Activated T-helper 1 cell treated with anti-CD3 and anti-CD28 coated beads, Interleukin-2, amount 50 U/mL, for 16 hours (primary cell): ENCODE measurements at places on chromosomes 3 and 15.

GRCh38 chr15:63133786-63134185 is 12.1 kb downstream of the LACTB start:
- DNase-seq: no peak

DNA sequence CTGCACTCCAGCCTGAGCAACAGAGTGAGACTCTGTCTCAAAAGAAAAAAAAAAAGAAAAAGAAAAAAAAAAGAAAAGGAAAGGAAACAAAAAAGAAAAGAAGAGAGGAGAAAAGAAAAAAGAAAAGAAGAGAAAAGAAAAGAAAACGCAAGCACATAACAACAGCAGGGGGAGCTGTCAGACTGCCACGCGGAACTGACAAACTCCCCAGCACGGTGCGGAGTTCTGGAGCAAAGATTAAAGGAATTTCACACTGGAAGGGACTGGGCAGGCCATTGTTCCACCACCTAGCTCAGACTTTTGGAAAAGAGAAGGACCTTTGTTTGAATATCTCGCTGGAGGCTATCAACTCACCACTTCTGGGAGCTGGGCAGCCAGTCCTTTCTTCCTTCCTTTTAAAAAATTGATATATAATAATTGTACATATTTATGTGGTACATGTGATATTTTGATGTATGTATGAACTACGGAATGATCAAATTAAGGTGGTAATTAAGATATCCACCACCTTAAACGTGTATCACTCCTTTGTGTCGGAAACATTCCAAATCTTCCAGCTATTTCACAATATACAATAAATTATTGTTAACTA is 40.5 kb downstream of the DPPA2 start:
- DNase-seq: no peak

GRCh38 chr3:179526989-179527391 is 35.7 kb upstream of the ACTL6A start:
- DNase-seq: no peak

DNA sequence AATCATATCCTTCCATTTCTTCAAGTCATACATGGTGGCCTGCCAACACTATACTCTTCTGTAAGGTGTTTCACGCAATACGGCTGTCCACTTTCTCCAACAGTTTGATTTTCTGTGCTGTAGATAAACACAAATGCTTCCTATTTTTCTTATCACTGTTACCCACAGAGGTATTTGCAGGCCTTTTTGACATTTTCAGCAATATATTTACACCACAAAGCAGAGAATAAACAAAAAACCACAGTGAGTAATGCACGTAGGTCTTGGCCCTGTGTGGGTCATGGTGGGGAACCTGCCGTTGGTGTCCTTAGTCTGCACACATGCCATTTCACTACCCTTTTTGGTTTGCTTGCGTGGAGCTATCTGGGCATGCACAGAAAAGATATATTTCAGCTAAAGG is 59.5 kb downstream of the LRRC28 start:
- DNase-seq: no peak

GRCh38 chr3:2094941-2095340 is 3.7 kb upstream of the CNTN4 start:
- DNase-seq: no peak

DNA sequence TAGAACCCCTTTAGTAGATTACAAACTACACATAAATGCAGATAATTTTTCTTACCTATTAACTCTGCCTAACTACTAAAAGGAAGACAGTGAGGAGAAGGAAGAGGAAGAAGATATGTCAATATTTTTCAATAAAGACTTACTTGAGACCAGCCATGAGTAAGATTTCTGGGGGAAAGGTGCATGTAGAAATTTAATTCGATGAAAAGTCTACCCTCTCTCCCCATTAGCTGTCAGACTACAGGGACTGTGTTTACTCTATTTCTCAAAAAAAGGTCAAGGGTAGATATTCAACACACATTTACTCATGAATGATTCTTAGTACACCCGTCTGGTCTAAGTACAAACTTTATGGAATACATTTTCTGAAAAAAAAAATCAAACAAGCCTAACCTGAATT is 6.8 kb downstream of the TSPAN3 start:
- DNase-seq: no peak

- DNase-seq: no peak
These were observed 24.9 kb downstream of the VPS13C start for GRCh38 chr15:62035256-62035924.

- no peak for DNase-seq
These were observed 85.7 kb downstream of the RARB start for GRCh38 chr3:25513642-25514266.

GRCh38 chr15:84608707-84609284 is 8.0 kb downstream of the ZSCAN2 start:
- DNase-seq: no peak

DNA sequence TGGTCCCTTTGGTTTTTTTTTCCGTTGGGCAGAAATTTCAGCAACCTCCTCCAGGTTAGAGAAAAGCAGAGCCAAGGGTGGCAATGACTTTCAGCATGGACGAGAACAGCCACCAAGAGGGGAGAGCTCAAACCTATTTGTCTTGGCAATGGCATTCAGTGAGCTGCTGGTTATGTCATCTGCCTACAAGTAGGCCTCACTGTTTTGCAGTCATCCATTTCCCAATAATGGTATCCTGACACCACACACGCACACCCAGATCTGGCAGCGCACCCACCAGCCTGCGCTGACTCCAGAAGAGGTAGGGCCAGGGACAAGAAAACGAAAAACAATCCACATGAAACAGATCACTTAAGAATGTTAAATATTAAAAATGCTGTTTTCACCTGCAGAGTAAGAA is 92.3 kb downstream of the MAGI1 start:
- no peak for DNase-seq

DNA sequence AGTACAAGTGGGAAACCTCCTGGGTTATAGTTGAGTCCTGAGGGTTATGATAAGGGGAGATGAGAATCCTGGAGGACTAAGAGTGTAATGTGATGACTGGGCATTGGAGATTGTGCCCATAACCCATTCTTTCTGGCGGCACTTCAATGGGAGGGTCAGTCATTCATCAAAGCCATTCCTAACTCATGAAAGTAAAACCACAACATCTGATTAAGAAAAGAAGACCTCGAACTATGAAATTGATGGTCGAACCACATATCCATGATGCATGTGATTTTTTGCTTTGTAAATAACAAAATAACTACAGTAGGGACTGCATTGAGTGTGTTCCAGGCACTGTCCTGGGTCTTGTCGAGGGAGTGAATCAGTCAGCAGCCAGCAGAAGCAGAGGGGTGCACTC is 215.1 kb downstream of the SHQ1 start:
- DNase-seq: no peak

DNA sequence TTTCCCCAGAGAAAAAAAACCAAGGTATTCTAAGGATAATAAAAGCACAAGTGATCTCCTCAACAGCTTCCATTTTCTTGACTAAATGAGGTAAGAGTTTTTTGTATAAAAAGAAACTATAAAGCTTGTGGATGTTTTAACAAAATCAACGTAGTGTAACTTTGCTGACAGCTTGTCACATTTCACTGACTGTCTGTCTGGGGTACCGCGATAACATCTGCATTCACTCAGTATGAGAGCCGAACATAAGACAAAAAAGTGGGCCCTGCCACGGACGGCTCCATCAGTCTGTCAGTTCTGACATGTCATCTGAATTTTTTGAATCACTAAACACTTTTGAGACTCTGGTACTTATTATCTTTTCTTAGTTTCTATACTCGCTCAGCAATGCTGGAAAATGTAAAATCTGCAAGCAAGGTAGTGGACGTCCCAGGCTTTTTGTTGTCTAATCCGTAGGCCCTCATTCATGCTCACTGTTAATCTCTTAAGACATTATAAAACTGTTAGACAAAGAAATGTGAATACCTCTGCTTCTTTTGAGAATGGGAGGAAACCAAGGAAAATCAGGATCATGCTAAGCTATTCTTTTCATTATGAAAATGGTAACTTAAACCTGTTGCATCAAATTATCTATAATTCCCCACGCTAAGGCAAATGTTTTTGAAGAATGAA is 307.1 kb downstream of the MECOM start:
- no peak for DNase-seq

DNA sequence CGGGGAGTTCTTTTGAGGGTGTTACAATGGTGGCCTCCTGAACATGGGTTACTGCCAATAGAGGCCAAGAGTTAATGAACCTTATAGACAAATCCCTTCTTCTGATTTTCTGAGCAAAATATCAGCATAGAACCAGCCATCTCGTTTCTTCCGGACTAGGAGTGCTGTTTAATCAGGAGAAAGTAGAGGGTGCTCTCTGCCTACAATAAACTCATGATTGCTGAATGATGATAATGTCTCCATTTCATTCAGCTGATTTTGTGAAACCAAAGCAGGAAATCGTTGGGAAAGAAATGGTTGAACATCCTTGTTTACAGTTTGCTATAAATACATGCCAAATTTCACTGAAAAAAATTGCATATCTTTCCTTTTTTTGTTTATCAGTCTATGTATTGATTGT is 142.8 kb upstream of the PLSCR5 start:
- DNase-seq: no peak

- no peak for DNase-seq
These were observed 124.5 kb upstream of the ATP10A start for GRCh38 chr15:25987638-25988037.

GRCh38 chr3:186789554-186790260 is 6.3 kb downstream of the EIF4A2 start:
- DNase-seq: no peak

GRCh38 chr3:40780291-40780924 is 255.6 kb downstream of the ZNF621 start:
- DNase-seq: no peak

- no peak for DNase-seq
These were observed 46.9 kb downstream of the KY start for GRCh38 chr3:134603956-134604355.

DNA sequence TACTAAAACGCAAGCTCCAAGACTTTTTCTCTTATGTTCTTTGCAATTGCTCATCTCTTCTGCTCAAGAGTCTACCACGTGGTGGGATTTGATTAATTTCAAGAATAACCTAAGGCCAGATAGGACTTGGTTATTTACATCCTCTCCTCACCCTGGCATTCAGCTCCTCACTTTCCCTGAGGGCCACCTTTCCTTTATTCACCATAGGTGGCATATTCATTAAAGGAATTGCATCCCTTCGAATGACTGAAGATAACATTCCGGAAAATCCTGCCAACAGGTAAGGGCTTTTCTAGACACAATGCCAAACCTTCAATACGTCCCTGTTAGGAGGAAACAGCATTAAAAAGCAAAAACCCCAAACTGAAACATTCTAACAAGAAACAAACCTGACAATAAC is 220.0 kb upstream of the KBTBD8 start:
- no peak for DNase-seq

DNA sequence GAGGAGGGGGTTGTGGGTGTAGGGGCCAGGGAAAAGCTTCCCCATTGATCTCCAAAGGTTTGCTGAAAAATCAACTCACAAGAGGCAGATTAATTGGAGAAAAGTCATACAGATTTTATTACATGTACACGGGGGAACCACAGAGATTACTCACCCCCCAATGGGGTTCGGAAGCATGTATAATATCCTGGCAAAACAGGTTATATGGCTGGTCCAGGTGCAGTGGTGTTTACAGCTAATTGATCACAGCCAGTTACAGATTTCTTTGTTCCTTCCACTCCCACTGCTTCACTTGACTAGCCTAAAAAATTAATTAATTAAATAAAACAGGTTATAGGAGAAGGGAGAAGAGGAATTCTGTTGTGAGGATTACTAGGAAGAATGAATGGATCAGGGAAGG is 22.4 kb downstream of the PRKCI start:
- DNase-seq: no peak

DNA sequence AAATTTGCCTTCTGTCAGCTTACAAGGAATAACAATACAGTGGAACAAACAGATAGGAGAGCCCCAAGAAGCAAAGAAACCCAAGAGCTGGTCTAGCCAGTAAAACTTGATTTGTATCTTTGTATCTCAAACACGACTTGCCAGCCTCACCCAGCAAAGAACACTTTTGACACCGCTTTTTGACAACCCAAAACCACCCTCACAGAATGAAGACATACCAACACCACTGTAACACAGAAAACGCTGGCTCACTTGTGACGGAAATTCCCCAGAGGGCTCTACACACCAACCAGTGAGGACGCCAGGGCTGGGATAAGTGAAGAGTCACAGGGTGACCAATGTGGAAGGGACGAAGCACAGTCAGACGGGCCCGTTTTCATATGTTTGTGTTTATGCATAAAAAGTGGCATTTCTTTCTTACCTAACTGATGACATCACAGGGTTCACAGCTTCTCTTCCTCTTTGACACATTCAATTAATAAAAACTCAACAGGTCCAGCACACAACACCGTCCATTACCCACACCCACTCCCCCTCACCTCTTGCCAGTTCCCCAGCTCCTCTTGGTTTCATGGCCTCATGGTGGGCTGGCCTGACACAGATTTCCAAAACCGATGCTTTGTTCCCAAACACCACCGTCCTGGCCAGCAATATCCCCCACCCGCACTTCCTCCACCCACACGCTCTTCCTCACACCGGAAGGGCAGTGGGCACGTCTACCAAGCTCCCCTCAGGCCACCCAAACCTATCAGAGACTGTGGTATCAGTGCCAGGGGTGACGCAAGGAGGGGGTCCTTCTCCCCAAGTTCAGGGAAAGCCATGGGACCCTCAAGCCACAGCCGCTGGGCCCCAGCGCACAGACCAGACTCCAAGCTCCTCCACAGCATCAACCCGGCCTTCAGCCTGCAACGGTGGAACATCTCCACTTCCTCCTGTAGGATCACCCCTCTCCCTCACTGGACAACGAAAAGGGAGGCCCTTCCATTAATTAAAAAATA is 94.2 kb downstream of the ADAMTS17 start:
- DNase-seq: no peak

GRCh38 chr15:67564021-67564967 is 21.8 kb downstream of the MAP2K5 start:
- no peak for DNase-seq

DNA sequence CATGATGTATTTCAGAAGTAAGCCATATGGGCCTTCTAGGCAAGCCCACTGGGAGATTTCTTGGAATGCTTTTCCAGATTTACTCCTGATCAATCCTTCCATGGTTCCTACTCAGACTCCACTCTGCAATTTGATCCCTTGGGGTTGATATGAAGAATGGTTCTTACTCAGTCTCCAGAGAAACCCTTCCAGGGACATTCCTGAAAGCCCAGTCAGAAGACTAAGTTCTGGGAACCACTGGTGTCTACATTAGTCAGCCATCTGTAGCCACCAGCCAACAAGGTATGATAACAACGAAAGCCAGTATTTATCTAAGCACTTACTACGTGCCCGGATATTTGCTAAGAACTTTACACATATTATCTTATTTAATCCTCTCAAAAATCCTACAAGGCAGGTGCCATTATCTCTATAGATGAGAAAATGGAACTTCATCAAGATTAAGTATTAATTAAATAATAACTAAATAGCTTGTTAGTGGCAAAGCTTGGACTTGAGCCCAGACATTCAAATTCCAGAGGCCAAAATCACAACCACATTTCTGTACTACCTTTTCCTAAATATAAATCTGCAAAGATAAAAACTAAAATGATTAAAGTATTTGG is 32.7 kb downstream of the ZNF385D start:
- DNase-seq: no peak

DNA sequence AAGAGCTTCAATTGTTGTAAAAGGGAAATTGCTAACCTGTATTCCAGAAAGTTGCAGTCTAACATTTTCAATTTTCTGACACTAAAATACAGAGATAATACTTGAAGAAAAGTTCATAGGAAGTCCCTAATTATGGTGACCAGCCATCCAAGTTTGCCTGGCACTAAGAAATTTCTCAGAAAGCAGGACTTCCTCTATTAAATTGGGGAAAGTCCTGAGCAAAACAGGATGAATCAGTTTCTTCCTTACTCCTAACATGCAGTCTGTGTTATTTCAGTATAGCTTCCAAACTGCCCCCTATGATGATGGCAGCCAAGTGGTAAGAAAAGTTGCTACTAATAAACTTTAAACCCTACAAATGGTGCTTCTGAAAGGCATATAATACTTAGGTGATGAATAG is 133.5 kb upstream of the SGO1 start:
- DNase-seq: no peak
